ENCODE measurements at places on chromosomes 7 and 10. TPM values are rescaled to one million over a fixed set of nuclear protein-coding genes. Genes with fewer than 3 reads are reported as not detected.

GRCh38 chr10:71349406-71349805 lies 30.3 kb downstream of the SLC29A3 start:
- DNase-seq, result no peak

DNA sequence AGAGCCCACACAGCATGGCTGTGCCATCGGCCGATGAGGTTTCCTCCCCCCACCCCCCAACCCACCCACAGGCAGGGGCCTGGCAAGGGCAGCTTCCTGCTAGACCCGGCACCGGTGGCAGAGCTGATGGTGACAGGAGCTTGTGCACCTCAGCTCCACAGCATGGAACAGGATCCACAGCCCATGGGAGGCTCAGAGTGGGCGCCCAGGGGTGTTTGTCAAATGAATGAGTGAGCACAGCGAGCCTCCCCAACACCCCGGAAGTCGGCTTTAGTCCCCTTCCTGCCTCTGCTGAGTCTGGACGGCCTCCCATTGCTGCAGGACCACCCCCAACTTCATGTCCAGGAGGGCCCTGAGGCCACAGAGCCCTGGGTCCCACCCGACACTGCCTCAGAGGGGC lies 68.9 kb downstream of the PDGFA start:
- DNase-seq, result no peak

DNA sequence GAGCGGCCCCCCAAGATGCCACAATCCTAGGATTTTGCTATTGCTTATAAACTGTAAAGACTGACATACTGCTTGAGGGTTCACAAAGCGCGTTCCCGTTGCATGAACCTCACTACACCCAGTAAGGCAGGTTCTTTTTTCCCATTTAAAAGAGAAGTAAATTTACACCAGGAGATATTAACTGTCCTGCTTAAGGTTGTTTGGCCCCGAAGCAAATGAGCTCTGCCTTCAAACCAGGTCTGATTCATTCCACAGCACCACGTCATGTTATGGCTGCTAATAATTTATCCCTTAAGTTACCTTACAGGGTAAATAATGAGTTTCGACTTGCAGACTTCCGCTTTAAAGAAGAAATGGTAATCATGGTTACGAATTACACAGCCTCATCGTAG lies 559 bp upstream of the FKBP14 start:
- no peak for DNase-seq

GRCh38 chr7:153005750-153006435 lies 246.3 kb downstream of the ACTR3B start:
- no peak for DNase-seq

DNA sequence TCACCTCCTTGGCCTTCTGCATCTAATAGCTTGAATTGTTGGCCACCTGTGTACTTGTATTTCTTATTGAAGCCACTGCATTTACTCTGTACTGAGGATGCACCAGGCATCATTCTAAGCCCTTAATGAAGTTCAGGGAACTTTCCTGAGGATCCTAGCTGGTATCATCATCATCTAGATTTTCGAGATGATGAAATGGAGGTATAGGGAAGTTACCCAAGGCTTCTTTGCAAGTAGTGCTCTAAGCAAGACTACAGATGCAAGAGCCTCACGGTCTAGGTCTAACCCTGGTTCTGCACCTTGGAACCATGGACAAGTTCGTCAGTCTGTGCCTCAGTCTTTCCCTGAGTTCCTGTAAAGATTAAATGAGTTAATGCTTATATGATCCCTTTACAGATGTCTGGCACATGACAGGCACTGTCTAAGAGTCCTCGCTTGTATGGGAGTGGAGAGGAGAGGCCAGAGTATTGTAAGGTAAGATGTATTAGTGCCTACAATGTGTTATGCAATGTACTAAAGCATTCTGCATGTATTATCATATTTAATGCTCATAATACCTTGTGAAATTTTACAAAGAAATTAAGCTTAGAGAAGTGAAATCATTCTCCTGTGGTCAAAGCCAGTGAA lies 145.1 kb downstream of the KCNMA1 start:
- DNase-seq, result no peak

GRCh38 chr7:80916770-80917741 lies 1.8 kb downstream of the SEMA3C start:
- DNase-seq, result no peak

- no peak for DNase-seq
These were observed 3.7 kb upstream of the ELMO1 start for GRCh38 chr7:37452346-37452745.

DNA sequence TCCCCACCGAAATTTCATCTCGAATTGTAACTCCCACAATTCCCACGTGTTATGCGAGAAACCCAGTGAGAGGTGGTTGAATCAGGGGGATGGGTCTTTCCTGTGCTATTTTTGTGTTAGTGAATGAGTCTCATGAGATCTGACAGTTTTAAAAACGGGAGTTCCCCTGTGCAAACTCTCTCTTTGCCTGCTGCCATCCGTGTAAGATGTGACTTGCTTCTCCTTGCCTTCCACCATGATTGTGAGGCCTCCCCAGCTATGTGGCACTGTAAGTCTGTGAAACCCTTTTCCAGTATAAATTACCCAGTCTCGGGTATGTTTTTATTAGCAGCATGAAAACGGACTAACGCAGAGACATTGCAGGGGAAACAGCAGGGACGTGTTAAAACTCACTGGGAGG lies 5.3 kb upstream of the OLAH start:
- no peak for DNase-seq

GRCh38 chr10:17059197-17059688 lies 70.4 kb downstream of the CUBN start:
- DNase-seq, result no peak

GRCh38 chr7:136654406-136654805 lies 214.0 kb upstream of the CHRM2 start:
- no peak for DNase-seq

DNA sequence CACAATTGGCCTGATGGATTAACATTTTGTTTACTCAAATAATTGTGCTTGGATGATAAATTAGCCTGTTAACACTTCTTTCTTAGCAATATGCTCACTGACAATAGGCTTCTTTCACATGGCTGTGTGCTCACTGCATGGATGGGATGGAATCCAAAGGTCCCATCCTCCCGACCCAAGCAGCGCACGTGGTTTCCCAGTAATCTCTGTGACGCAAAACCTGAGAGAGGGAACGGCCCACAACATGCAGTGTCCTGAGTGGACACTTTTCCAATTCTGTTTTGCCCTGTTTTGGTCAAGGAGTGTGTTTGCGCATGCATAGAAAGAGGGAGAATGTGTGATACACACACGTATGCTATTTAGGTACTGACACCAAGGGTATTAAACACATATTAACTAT lies 42.1 kb upstream of the RASGEF1A start:
- DNase-seq, result no peak

- no peak for DNase-seq
These were observed 11.2 kb upstream of the THSD7A start for GRCh38 chr7:11843113-11843765.

DNA sequence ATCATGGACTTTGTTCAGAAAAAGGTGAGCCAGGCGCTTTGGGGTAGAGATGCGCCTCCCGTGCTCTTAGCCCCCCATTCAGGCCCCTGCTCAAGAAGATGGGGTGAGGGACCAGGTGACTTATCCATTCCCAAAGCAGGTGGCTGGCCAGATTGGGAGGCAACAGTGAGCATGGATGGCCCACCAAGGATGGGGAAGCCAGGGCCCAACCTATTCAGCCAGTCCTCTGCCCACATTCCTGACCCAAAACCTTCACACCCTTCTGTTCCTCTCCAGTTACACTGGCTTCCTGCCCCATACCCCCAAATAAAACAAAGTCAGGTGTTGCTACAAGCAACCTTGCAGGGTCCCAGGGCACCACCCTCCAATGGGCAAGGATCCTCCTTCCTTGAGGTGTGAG lies 44.4 kb downstream of the TSPAN15 start:
- DNase-seq, result no peak

GRCh38 chr10:128687408-128687807 lies 561.2 kb upstream of the MKI67 start:
- no peak for DNase-seq

- no peak for DNase-seq
These were observed 147.1 kb upstream of the LYZL1 start for GRCh38 chr10:29141761-29142160.

DNA sequence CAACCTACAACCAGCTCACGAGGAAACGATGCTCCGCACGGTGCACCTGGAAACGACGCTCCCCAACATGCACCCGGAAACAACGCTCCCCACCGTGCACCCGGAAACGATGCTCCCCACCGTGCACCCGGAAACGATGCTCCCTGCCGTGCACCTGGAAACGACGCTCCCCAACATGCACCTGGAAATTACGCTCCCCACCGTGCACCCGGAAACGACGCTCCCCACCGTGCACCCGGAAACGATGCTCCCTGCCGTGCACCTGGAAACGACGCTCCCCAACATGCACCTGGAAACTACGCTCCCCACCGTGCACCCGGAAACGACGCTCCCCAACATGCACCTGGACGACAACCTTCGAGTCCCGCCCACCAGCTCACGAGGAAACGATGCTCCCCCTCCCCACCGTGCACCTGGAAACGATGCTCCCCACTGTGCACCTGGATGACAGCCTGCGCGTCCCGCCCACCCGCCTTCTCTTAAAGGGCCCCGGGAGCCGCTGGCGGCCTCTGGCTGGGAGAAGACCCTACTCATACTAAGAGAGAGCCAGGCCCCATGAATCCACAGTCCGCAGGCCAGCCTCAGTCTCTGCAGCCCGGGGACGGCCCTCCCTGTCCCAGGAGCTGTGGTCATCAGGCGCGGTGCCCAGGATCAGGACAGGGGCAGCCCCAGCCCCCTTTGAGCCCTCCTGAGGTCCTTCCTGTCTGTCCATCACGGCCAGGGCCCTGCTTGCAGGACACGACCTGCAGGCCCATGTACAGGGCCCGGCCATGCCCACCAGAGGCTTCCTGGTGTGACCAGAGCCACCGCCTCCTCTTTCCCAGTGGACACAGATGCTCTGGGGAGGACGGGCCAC lies 98.3 kb downstream of the PDGFA start:
- DNase-seq, result peak; percentile 8

- DNase-seq, result no peak
These were observed 6.3 kb downstream of the ZNF212 start for GRCh38 chr7:149245744-149246143.

- no peak for DNase-seq
These were observed 4.9 kb upstream of the RRP12 start for GRCh38 chr10:97406064-97406463.

DNA sequence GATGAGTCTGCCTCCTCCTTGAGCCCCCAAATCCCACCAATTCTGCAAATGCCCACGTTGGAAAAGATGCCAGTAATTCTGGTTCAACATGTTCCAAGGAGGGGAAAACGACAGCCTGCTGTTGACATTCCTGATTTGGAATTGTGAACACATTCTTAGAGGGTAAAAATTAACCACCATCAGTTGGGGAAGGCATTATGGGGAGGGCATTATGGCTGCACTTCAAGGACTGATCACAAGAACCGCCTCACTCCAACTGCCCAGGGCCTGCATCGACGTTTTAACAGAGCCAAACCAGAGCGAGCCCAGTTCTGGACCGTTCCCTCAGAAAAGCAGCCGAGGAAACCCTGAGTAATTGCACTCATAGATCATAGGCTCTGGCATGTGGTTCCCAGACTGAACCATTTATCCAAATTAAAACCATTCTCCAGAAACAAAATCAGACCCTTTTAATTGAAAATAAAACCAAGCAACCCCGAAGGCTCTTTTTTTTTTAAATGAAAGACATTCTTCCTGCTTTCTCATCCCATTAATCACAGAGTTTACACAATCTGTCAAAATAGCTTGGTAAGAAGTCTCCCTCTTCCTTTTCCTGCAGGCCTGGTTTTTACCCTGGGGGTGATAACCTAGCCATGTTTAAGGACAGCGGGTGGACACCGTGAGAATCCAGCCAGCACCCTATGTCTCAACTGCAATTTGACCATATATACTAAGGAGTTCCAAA lies 8.0 kb downstream of the TNS3 start:
- no peak for DNase-seq

GRCh38 chr7:35334506-35334905 lies 80.6 kb upstream of the TBX20 start:
- no peak for DNase-seq

GRCh38 chr7:98921608-98922372 lies 43.5 kb downstream of the TRRAP start:
- no peak for DNase-seq

DNA sequence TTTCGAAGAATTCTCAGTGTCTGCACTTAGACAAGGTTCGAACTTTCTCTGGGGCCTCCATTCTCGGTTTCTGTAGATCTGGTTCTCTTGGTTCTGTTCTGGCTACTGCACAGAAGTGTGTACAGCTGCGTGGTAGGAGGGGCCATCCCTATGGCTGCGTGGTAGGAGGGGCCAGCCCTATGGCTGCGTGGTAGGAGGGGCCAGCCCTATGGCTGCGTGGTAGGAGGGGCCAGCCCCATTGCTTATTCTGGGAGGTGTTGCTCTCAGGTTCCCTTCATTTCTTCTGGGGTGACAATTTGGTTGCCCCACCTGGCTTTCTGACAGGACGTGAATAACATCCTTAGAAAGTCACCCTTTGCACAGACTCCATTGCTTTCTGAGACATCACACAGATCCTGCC lies 65.2 kb upstream of the CHST15 start:
- DNase-seq, result no peak

DNA sequence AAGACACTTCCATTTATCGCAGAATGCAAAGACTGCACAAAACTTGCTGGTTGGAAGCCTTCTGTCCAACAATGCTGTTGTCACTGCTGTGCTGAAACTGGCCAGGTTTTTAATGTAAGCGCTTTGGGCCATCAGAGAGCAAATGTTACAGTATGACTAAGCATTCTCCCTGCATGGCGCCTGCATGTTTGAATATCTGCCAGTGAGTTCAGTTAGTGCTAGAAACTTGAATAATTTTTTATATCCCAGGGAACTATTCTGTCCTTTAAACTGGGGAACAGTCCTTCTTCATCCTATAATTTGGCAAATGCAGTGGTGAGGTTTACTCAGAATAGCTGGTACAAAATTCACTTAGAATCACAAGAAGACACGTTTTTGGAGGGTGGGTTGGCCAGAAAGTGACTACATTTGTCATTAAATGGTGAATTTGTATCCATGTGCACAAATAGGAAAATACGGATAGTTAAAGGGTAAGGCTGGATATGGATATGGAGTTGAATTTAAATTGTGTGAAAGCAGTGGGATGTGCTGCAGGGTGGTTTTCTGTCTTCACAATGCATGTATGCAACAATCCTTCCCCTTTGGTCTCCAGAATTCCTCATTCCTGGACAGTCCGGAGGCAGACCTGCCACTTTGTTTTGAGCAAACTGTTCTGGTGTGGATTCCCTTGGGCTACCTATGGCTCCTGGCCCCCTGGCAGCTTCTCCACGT lies 1.7 kb downstream of the ABCC2 start:
- DNase-seq, result no peak

DNA sequence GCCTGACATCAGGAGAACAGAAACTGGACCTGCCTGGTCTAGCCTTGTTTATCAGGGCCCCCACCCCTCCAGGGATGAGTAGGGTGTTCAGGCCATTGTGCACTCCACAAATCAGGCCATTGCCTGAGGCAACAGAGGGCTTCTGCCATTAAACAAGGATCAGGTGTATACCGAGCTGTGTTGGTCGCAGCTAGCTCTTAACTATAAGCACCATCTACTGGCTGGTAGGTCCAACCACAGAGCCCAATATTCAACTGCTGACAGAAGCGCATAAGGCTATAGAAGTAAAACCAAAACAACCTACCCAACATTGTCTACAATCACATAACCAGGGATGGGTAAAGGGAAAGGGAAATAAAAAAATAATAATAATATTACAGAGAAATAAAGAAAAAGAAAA lies 451.7 kb upstream of the TEX47 start:
- DNase-seq, result no peak

ELFN1 gene
- 10.5 TPM for total RNA-seq

LRRC72 gene
- total RNA-seq, result not detected

CALHM2 gene
- total RNA-seq, result 11.3 TPM

NEURL1 gene
- 0.14 TPM for total RNA-seq

EPHA1 gene
- total RNA-seq, result not detected

SCIN gene
- total RNA-seq, result not detected

GLI3 gene
- total RNA-seq, result 5.5 TPM
